ENCODE measurements at places on chromosomes 7 and 10. TPM values are rescaled to one million over a fixed set of nuclear protein-coding genes. Genes with fewer than 3 reads are reported as not detected.

DNA sequence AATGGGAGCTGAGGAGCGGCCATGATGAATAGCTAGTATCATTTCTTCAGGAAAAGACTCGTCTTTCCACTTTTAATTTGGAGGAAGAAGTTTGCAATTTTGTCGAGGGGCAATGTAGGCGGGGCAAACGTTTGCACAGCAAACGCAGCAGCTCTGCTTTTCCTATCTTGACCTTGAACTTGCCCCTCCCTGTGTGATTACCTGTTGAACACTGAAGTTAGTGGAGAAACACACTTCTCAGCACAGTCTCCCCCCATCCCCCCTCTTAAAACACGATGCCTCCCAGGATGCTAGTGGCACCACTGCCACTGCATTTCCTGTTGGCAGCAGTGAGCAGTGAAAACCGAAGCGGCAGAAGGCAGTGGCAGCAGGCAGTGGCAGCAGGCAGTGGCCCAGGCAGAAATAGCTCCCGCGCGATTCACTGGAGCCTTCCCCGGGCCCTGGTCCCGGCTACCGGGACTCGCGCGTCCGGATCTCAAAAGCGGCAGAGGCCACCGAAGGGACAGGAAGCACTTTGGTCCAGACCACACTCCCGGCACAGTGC is at the start of gene EPDR1:
Gene EPDR1 (plus strand): TSS at position 336 of the 544 bp plus-strand sequence. CDS start 300 bp downstream, outside the sequence.
- peak; percentile 48 for DNase-seq

- no peak for DNase-seq
These were observed 173.5 kb downstream of the BAMBI start for GRCh38 chr10:28850784-28851183.

DNA sequence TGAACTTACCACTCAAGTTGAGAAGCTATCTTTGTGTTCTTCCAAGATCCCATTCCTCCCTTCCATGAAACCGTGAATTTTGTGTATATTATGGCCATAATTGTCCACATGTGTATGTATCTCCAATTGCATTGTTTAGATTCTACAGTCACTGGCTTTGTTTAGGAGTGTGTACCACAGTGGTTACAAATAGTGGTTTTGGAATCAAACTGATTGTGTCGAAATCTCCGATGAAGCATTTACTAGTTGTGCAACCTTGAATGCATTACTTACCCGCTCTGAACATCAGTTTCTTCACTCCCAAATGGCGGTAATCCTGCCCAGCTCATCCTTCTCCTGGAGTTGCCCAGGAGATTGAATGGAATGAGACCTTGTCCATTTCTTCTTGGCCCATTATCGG is 145.0 kb upstream of the ZNF32 start:
- DNase-seq = no peak

DNA sequence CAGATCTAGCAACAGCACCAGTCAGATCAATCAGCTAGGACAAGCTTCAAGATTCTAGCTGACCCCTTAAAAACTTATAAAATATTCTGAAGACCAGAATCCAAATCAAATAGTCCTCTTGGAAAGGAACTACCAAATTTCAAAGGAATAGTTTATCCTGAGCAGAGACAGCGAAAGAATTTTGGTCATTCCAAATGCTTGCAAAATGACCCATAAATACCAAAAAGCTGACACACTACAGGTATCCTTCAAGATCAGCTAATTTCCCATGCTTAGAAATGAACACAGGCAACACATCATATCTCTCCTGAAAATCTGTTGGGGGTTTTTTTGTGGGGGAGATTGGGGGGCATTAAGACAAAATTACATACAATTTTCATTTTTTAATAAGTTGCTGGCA is 78.8 kb downstream of the PDSS1 start:
- DNase-seq = no peak

DNA sequence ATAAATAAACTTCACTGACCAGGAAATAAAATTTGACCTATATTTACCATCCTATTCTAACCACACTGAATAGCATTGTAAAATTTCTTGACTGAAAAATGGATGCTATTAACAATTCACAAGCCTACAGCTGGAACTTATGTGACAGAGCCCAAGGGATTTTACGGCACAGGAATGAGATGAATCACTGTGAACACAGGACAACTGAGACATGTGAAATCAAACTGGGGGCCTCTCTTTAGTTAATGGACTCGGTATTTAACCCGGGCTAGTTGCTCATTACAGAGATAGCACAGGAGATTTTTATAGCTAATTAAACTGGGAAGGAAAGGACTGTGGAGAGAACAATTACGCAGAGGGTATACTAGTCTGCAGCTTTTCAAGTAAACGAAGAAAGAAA is 100.6 kb downstream of the MICU1 start:
- DNase-seq = no peak

- no peak for DNase-seq
These were observed 14.0 kb downstream of the ZCCHC24 start for GRCh38 chr10:79431428-79431827.

DNA sequence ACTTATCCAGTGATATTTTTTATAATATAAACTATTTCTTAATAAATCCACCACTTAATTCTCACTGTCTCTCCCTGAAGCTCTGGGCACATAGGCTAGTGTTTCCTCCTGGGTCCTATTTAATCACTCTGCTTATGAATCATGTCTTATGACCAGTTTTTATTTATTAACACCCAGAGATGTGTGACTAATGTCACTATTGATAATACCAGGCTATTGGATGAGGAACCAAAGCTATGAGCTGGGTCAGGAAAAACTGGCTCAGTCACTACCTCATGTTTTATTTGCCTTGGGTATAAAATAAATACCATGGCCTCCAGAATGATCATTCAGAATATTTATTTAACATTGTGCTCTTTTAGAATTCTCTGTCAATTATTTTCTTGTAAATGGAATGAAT is 5.2 kb downstream of the SEMA3E start:
- no peak for DNase-seq

GRCh38 chr7:101468546-101469275 is 106.0 kb downstream of the COL26A1 start:
- DNase-seq = no peak

DNA sequence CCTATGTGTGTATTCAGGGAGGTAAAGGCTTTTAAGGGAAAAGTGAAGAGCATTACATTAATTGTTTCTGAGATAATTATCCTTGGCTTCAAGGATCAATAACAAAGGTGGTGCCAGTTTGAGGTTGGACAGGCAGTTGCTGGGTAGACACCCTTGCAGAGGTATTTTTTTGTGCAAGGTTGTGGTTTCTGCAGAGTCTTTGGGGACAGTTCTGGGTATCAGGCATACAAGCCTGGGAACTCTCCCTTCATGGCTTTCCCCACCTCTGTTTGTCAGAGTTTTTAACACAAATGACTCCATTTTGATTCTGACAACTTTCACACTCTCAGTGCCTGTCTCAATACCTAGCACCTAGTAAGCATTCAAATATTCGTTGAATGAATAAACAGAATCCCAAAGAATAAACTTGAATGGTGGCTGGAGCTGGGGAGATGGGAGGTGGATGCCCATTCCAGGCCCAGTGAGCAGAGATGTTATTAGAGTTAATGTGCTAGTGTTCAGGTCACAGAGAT is 7.4 kb upstream of the OSBPL3 start:
- DNase-seq = no peak

DNA sequence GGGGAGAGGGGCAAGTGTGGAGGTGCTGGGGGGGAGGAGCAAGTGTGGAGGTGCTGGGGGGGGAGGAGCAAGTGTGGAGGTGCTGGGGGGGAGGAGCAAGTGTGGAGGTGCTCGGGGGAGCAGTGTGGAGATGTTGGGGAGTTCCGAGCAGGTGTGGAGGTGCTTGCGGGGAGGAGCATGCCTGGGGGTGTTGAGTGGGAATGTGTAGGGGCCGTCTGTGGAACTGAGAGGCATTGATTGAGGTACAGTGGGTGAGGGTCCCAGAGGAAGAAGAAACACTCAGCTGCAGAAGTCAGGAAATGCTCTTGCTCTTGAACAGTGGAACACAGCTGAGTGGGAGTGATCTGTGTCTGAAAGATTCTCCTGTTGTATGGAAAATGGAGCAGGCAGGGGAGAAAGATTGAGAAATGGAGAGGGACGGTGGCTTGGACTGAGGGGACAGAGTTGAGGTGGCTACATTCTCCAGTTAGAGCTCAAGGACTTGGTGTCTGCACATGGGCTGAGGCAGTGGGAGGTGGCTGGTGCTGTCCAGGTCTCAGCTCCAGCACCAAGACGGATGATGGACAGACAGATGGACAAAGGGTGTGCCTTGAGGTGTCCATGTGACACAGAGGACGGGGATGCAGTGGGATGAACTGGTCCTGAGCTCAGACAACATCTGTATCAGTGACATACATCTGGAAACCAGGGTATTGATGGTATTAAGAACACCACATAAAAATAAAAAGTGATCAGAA is 25.2 kb upstream of the NCAPG2 start:
- no peak for DNase-seq

DNA sequence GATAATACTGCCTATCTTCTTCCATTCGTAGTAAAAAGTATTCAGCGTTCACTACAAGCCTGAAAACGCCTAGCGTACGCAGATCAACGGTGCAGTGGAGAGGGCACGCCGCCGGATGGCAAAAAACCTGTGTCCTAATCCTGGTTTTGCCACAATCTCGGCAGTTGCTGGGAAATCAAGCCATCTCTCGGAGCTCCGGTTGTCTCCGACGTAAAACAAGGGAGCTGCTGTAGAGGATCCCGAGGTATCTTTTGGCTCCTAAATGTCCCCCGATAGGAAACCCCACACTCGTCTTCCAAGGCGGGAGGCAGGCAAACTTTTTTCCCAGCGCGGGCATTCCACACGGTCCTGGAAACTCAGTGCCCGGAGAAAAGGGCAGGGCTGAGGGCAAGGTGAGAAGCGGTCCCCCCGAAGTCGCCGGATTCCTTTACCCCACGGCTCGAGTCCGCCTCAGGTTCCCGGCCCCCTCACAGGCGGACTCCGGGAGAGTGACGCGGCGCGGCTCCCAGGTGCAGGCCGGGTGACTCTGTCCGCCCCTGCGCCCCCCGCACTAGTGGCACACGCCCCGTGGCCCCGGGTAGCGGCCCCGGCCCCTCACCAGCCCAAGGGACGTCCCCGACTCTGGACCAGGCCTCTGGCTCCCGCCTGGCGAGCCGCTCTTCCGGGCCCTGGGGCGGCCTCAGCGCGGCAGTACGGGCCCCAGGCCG is 649 bp downstream of the IDE start:
- peak; percentile 62 for DNase-seq

DNA sequence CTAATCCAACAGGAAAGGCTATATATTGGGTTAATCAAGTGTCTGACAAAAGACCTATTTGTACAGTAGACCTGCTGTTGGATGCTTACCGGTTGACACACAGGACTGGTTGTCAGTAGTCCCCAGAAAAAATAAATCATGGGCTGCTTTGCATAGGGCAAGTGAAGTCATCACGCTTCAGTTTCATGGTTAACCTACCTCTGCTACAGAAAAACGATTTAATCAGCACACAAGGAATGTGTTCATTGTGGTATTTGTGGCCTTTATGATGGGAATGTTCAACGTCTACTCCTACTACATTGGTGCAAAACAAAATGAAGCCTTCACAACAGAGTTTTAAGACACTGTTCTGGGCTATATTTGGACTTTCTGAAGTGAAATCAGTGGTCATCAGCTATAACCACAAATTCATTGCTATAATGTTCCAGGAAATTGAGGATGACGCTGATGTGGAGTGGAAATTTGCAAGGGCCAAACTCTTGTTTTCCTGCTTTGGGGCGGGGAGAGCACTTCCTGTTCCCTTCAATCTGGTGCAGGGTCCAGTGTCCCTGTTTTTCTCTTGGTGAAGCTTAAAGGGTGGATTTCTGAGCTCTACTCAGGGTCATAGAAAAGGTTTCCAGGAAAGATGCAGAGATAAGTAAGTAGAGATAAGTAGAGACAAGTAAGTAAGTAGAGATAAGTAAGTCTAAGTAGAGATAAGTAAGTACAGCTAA is 39.3 kb upstream of the GGCT start:
- no peak for DNase-seq

DNA sequence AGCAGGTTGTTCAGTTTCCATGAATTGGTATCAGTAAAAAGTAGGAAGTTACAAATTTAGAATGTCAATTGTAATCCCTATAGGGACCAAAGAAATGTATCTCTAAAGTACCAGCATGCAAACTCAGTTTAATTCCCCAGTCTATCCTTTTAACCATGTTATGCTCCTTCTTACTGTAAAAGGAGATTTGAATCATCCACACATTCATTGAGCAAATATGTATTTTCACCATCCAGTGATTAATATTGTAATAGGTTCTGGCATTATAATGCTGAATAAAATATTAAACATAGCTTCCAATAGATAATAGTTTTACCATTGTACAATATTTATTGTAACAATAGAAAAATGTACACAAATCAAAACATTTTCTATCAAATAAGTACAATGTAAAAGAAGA is 228.2 kb upstream of the SEMA3A start:
- DNase-seq = no peak

- DNase-seq = no peak
These were observed 96.4 kb upstream of the AOAH start for GRCh38 chr7:36820527-36821170.

GRCh38 chr7:80804589-80804988 is 114.3 kb downstream of the SEMA3C start:
- no peak for DNase-seq

- DNase-seq = no peak
These were observed 16.6 kb downstream of the ARID5B start for GRCh38 chr10:61918140-61918539.

DNA sequence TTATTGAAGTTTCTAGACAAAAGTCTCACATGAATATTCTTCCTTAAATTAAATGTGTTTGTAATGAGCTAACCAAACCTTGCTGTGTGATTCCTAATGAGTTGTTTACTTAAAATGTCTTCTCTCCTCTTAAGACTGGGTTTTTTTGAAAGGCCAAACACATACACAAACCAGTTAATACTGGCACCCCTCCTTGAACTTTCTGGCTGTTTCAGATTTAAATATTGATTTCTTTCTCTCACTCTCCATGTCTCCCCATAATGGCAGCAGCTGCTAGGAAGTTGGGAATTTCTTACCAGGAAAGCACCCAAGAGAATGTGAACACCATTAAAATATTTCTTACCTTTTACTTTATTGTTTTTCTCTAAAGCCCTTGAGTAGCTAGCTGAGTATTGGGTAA is 11.4 kb upstream of the PTN start:
- DNase-seq = no peak

- DNase-seq = no peak
These were observed 21.6 kb downstream of the TES start for GRCh38 chr7:116231949-116232348.

- DNase-seq = no peak
These were observed 131.8 kb upstream of the GNAI1 start for GRCh38 chr7:80002865-80003264.

FAM25G gene
- not detected for total RNA-seq

COL13A1 gene
- total RNA-seq = not detected

EVX1 gene
- not detected for total RNA-seq

MRPS33 gene
- total RNA-seq = 95.8 TPM

SLC13A1 gene
- total RNA-seq = not detected

CYP26C1 gene
- not detected for total RNA-seq

HPSE2 gene
- total RNA-seq = not detected

CTTNBP2 gene
- total RNA-seq = not detected

HOXA2 gene
- not detected for total RNA-seq

LIPK gene
- not detected for total RNA-seq

MBL2 gene
- not detected for total RNA-seq
